Stomach (tissue), 19 donors: ENCODE measurements at places on chromosomes 2 and 18. TPM values are rescaled to one million over a fixed set of nuclear protein-coding genes. Genes with fewer than 3 reads are reported as not detected.
A peak's percentile ranks its signal among the peaks of the same experiment; 100 is the strongest.

Gene EFR3B
- total RNA-seq, result 2.3 TPM

Gene CRACDL
- total RNA-seq, result 205 TPM

Gene CDH2
- 0.58 TPM for total RNA-seq

Gene SP5
- total RNA-seq, result 5.8 TPM

Gene ZNF2
- total RNA-seq, result 4.5 TPM

Gene TRAPPC8
- 56.2 TPM for total RNA-seq

Gene ALPG
- not detected for total RNA-seq

Gene BCL2
- 31.4 TPM for total RNA-seq

Gene INPP5D
- total RNA-seq, result 564 TPM

GRCh38 chr2:190023860-190024259 lies 38.7 kb downstream of the MSTN start:
- H3K4me3 ChIP-seq, result no peak overlapping the region
- H3K27ac ChIP-seq, result no peak overlapping the region
- H3K27me3 ChIP-seq, result no peaks in the 10 kb centered on the region
- H3K4me1 ChIP-seq, result no peaks in the 10 kb centered on the region

- peak; percentile 40 for DNase-seq
- H3K27ac ChIP-seq, result no peak overlapping the region
- peaks cover 8% of the 10 kb centered on the region for H3K4me1 ChIP-seq
These were observed 226.2 kb downstream of the ASXL3 start for GRCh38 chr18:33804258-33804657.

- H3K27me3 ChIP-seq, result no peaks in the 10 kb centered on the region
- peaks cover 38% of the 10 kb centered on the region for H3K4me1 ChIP-seq
- no peaks in the 10 kb centered on the region for H3K36me3 ChIP-seq
- no peak overlapping the region for H3K4me3 ChIP-seq
- peak overlapping the region; percentile 59 for H3K27ac ChIP-seq
These were observed 127.8 kb downstream of the CERS6 start for GRCh38 chr2:168583710-168584521.

GRCh38 chr2:169173876-169174275 lies 104.5 kb downstream of the DHRS9 start:
- no peak overlapping the region for H3K4me3 ChIP-seq
- DNase-seq, result no peak
- no peak overlapping the region for H3K27ac ChIP-seq
- H3K4me1 ChIP-seq, result no peaks in the 10 kb centered on the region
- H3K36me3 ChIP-seq, result no peaks in the 10 kb centered on the region
- no peaks in the 10 kb centered on the region for H3K27me3 ChIP-seq

GRCh38 chr2:85133751-85134254 lies 611 bp downstream of the TCF7L1 start:
- peaks cover 34% of the 10 kb centered on the region for H3K27me3 ChIP-seq
- DNase-seq, result peak; percentile 71
- H3K4me3 ChIP-seq, result peak overlapping the region; percentile 86

- H3K27ac ChIP-seq, result no peak overlapping the region
- H3K4me3 ChIP-seq, result no peak overlapping the region
- no peak for DNase-seq
- no peaks in the 10 kb centered on the region for H3K27me3 ChIP-seq
- H3K36me3 ChIP-seq, result no peaks in the 10 kb centered on the region
These were observed 23.7 kb downstream of the CCDC88A start for GRCh38 chr2:55395724-55396605.

- H3K27ac ChIP-seq, result no peak overlapping the region
- H3K4me1 ChIP-seq, result no peaks in the 10 kb centered on the region
- H3K27me3 ChIP-seq, result no peaks in the 10 kb centered on the region
- no peaks in the 10 kb centered on the region for H3K36me3 ChIP-seq
These were observed 151.4 kb upstream of the NXPH2 start for GRCh38 chr2:138931284-138932256.

GRCh38 chr18:52422985-52423601 lies 83.1 kb downstream of the DCC start:
- no peaks in the 10 kb centered on the region for H3K4me1 ChIP-seq
- H3K4me3 ChIP-seq, result no peak overlapping the region
- no peak overlapping the region for H3K27ac ChIP-seq
- no peaks in the 10 kb centered on the region for H3K27me3 ChIP-seq

DNA sequence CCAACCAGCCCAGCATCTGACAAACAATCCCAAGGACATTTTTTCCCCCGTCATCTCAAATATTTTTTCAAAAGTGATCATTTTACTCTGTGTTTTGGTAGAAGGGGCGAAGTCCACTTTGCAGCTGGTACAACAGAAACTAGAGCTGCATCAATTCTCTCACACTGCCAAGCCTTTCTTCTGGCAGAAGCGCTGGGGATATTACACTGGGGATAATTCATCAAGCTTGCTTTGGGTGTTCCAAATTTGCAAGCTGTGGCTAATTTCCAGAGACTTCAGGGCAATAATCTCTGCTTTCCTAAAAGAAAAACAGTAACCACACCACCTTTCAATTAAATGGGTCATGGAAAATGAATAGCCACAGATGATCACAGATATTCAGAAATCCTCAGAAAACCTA lies 238.3 kb downstream of the SLC8A1 start:
- no peaks in the 10 kb centered on the region for H3K27me3 ChIP-seq
- no peaks in the 10 kb centered on the region for H3K36me3 ChIP-seq
- peak; percentile 38 for DNase-seq

- peaks cover 15% of the 10 kb centered on the region for H3K4me1 ChIP-seq
- no peak for DNase-seq
- H3K36me3 ChIP-seq, result no peaks in the 10 kb centered on the region
- no peaks in the 10 kb centered on the region for H3K27me3 ChIP-seq
- H3K27ac ChIP-seq, result no peak overlapping the region
These were observed 68.8 kb upstream of the ZNF397 start for GRCh38 chr18:35172009-35172408.

DNA sequence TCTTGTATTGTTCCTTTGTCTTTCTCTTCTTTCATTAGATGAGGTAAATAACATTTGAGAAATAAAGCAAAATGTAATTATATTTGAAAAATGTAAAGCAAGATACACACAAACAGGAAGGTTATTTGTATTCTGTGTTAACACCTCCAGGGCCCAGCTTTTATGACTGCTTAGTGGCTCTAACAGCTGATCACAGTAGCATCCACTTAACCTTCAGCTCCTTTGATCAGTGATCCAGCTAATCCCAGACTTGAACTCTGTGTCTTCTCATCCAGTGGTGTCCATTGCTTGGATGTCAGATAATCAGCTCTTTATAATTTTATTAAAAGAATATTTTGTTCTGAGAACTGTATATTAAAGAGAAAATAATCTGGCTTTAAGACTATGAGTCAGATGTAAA lies 44.5 kb downstream of the PSMD14 start:
- no peak for DNase-seq
- H3K27ac ChIP-seq, result no peak overlapping the region
- no peak overlapping the region for H3K4me3 ChIP-seq
- H3K27me3 ChIP-seq, result no peaks in the 10 kb centered on the region
- H3K4me1 ChIP-seq, result no peaks in the 10 kb centered on the region
- no peaks in the 10 kb centered on the region for H3K36me3 ChIP-seq

GRCh38 chr18:77700051-77700450 lies 450.4 kb downstream of the GALR1 start:
- H3K4me3 ChIP-seq, result no peak overlapping the region
- H3K27ac ChIP-seq, result no peak overlapping the region
- DNase-seq, result no peak
- H3K36me3 ChIP-seq, result no peaks in the 10 kb centered on the region

GRCh38 chr2:84678214-84678613 lies 161.9 kb downstream of the DNAH6 start:
- no peak overlapping the region for H3K27ac ChIP-seq
- no peaks in the 10 kb centered on the region for H3K27me3 ChIP-seq
- no peaks in the 10 kb centered on the region for H3K36me3 ChIP-seq
- H3K4me3 ChIP-seq, result no peak overlapping the region
- no peak for DNase-seq

DNA sequence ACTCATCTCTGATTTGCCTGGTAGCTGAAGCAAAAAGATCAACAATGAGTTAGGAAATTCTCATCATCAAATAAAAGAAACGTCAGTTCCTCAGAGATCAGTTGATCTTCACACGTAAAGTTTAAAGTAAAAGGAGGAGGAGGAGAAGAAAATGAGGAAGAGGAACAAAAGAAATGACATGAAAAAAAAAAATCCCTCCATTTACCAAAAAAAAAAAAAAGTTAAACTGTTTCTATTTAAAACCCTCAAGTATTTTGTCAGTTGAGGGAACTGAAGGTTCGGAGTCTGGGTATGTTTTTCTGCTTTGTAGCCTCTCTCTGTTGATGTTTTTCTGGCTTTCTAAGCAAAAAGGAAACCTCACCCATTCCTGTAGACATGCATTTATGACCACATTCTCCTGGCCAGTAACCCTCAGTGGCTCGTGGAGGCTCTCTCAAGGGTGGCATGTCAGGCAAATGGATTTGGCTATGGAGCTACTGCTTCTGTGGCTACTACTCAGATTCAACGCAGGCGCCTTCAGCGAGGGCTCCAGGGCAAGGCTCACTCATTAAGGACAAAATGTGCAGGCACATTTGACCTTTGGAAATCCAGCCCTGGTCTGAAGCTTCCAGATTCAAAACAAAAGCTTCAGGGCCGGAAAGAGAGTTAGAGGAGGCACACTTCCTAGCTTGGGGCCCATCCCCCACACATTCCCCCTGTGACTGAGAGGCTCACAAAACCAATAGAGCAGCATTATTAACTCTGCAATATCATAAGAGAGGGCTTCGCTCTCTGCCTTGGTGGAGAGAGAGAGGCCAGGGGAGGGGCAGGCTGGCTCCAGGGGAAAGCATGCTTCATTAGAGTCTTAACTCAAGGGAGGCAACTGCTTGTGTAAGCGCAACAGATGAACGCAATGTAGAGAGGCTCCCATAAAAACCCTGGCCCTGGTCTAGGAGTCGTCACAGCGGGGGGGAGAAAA lies 22.3 kb downstream of the KLF7 start:
- peak overlapping the region; percentile 13 for H3K4me3 ChIP-seq
- peak overlapping the region; percentile 70 for H3K27ac ChIP-seq
- no peaks in the 10 kb centered on the region for H3K36me3 ChIP-seq
- peaks cover 64% of the 10 kb centered on the region for H3K4me1 ChIP-seq
- DNase-seq, result peak; percentile 82

DNA sequence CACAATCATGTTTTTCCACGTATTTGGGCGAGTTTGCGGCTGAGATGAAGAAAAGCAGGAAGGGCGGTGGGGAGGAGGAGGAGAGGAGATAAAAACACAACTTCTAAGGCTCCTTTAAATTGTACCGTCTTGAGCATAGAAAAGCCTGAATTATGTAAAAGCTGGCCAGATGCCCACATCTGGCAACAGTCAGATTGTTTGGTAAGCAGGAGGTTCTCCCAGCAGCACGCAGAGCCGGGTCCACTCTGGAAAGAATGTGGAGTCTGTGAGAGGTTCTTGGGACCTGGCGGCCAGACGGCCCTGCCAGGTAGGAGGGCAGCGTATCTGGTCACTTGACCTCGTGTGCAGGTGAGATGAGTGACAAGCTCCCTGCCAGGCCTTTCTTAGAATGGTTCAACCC lies 215.3 kb upstream of the APCDD1 start:
- no peak overlapping the region for H3K27ac ChIP-seq
- H3K4me3 ChIP-seq, result no peak overlapping the region
- DNase-seq, result peak; percentile 79
- no peaks in the 10 kb centered on the region for H3K36me3 ChIP-seq
- no peaks in the 10 kb centered on the region for H3K27me3 ChIP-seq

- no peaks in the 10 kb centered on the region for H3K4me1 ChIP-seq
- H3K4me3 ChIP-seq, result no peak overlapping the region
These were observed 111.6 kb downstream of the MREG start for GRCh38 chr2:215901796-215902195.

GRCh38 chr2:28336982-28337627 lies 55.6 kb upstream of the FOSL2 start:
- no peaks in the 10 kb centered on the region for H3K27me3 ChIP-seq
- no peak overlapping the region for H3K27ac ChIP-seq
- H3K36me3 ChIP-seq, result no peaks in the 10 kb centered on the region
- H3K4me1 ChIP-seq, result peaks cover 28% of the 10 kb centered on the region
- no peak for DNase-seq

GRCh38 chr18:78514910-78515670 lies 464.5 kb upstream of the SALL3 start:
- no peaks in the 10 kb centered on the region for H3K36me3 ChIP-seq
- H3K27me3 ChIP-seq, result no peaks in the 10 kb centered on the region
- no peaks in the 10 kb centered on the region for H3K4me1 ChIP-seq
- DNase-seq, result peak; percentile 16
- no peak overlapping the region for H3K27ac ChIP-seq

- H3K4me1 ChIP-seq, result peaks cover 22% of the 10 kb centered on the region
- peaks cover 18% of the 10 kb centered on the region for H3K36me3 ChIP-seq
- no peaks in the 10 kb centered on the region for H3K27me3 ChIP-seq
- H3K27ac ChIP-seq, result no peak overlapping the region
- no peak overlapping the region for H3K4me3 ChIP-seq
These were observed 43.4 kb downstream of the BCL2L11 start for GRCh38 chr2:111164078-111164477.

GRCh38 chr2:138499684-138500083 lies 1.9 kb upstream of the SPOPL start:
- peaks cover 11% of the 10 kb centered on the region for H3K36me3 ChIP-seq
- H3K4me3 ChIP-seq, result no peak overlapping the region
- H3K27ac ChIP-seq, result no peak overlapping the region
- no peak for DNase-seq

- DNase-seq, result peak; percentile 35
- no peaks in the 10 kb centered on the region for H3K27me3 ChIP-seq
- H3K36me3 ChIP-seq, result no peaks in the 10 kb centered on the region
- H3K4me3 ChIP-seq, result no peak overlapping the region
- no peak overlapping the region for H3K27ac ChIP-seq
These were observed 1.6 kb upstream of the PSTPIP2 start for GRCh38 chr18:46073474-46074331.

DNA sequence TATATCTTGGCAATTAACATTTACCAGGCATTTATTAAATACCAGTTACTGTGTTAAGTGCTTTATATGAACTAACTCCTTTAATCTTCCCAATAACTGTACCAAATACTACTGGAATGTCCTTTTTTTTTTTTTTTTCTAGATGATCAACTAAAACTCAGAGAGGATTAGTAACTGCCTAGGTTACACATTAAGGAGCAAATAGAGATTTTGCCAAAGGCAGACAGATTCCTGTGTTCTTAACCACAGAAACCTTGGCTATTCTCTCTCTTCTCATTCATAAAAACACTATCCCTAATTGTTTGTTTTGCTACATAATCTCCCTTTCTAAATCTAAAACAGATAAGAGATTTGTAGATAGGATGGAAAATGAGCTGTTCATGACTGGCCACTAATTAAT lies 13.3 kb downstream of the DHX57 start:
- DNase-seq, result no peak
- no peak overlapping the region for H3K4me3 ChIP-seq
- no peak overlapping the region for H3K27ac ChIP-seq
- no peaks in the 10 kb centered on the region for H3K27me3 ChIP-seq
- peaks cover 81% of the 10 kb centered on the region for H3K36me3 ChIP-seq
